CD4-positive, alpha-beta T cell treated with Interleukin-2 at 100 ng/mL for 4 hours (primary cell): ENCODE measurements at places on chromosomes 5 and 9.

- no peak for DNase-seq
Measured at GRCh38 chr9:71303351-71303750, 181.9 kb upstream of the TRPM3 start.

DNA sequence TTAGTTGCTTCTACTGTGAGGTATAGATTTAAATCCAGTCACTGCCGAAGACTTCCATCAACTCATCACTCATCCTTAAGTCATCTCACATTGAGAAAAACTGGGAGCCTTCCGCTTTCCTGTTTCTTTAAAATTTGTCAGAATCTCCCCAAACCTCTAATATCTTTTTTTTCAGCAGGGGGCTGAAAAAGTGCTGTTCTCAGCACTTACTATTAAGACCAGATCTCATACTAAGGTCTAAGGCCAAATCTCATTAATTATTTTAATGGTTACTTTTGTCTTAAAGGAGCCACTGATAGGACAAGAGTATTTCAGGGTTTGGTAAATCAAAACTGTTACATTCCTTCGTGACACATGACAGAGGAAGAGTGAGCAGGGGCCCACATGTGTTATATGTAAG, 134.6 kb upstream of the PRSS3 start:
- DNase-seq = no peak

GRCh38 chr5:163623986-163624385, 118.6 kb downstream of the MAT2B start:
- no peak for DNase-seq

DNA sequence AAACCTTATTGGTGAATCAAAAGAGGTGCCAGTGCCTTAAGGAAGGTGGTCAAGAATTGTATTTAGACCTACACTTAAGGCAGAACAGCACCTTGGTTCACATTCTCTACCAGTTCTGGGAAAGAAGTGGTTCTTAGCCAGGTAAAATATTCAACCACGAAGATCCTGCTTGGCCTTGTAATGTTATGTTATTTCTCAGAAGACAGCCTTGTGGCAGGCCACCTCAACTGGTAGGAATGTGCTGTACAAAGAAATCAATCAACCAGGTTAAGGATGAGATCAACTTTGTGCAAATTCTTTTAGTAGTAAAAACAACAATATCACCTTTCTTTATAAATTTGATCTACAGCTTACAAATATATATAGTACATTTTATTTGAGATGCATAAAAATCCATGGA, 246.8 kb downstream of the ARRDC3 start:
- DNase-seq = no peak

GRCh38 chr9:72937545-72937944, 15.3 kb downstream of the ALDH1A1 start:
- no peak for DNase-seq

GRCh38 chr9:78001946-78002731, 29.5 kb downstream of the GNAQ start:
- no peak for DNase-seq

DNA sequence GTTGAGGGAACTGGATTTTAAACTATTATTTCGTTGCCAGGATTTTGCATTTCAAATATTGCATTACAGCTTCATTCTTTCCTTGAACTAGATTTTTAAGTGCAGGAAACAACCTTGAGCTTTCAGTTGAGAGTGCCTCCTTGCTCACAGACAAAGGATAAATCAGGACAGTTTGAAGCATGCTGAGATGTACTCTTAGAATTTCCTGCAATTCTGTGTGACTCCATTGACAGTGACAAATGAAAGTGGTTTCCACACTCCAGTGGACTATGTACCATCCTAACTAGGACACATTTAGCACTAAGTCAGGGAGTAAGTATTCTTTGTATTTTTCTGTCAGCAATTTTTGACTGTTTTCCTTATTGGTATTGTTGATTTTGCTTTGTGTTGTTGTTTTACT, 100.0 kb upstream of the PLCXD3 start:
- DNase-seq = no peak

- no peak for DNase-seq
Measured at GRCh38 chr9:101148344-101148743, 119.8 kb downstream of the PLPPR1 start.

- no peak for DNase-seq
Measured at GRCh38 chr9:72203205-72203803, 54.1 kb downstream of the GDA start.

DNA sequence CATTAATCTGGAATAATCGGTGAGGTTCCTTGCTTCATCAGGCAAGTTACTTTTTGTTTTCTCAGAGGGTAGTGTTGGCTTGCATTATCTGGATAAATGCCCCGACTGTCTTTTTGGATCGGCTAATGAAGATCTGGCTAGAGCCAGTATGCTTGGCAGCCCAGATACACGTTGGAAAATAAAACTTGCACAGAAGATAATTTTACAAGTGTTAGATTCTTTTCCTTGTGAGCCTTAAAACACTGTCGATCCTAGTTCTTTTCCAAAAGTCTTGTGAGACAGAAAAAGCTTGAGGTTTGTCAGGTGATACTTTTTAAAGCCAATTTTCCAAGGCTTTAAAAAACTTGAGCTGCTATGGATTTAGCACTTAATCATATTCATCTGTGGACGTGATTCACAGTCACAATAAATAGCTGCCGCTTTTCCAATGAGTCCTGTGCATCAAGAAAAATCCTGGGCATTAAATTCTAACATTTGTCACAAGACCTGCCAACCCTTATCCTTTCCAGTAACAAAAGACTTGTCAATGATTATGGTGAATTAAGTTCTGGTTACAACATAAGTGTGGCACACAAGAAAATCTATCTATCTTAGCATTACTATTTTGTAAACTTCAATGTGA, 68.5 kb downstream of the PRLR start:
- no peak for DNase-seq

DNA sequence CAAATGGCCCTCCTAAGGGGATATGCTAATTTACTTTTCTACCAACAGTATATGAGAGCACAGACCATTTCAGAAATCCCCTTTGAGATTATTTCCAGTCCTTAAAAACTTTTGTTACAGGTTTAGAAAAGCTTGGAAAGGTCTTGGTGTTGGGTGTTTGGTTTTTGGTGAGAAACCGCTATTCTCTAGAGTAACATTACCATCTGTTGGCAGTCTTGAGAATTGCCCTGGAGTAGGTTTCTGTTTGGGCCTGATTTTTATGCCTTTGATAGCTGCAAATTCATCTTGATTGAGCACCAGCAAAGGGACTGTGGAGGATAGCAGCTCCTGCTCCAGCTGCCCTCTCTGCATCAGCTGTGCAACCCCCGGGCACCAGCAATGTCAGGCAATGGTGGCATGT, 8.0 kb downstream of the NUDT2 start:
- DNase-seq = no peak

- no peak for DNase-seq
Measured at GRCh38 chr9:4686112-4686511, 6.7 kb downstream of the CDC37L1 start.

- DNase-seq = no peak
Measured at GRCh38 chr9:127809540-127810377, 7.1 kb downstream of the FPGS start.

- no peak for DNase-seq
Measured at GRCh38 chr5:114223866-114224265, 138.0 kb upstream of the KCNN2 start.

- no peak for DNase-seq
Measured at GRCh38 chr5:93360436-93361088, 220.5 kb downstream of the NR2F1-AS1 start.

- DNase-seq = peak; percentile 66
Measured at GRCh38 chr9:99112750-99113413, 8.0 kb downstream of the TGFBR1 start.

DNA sequence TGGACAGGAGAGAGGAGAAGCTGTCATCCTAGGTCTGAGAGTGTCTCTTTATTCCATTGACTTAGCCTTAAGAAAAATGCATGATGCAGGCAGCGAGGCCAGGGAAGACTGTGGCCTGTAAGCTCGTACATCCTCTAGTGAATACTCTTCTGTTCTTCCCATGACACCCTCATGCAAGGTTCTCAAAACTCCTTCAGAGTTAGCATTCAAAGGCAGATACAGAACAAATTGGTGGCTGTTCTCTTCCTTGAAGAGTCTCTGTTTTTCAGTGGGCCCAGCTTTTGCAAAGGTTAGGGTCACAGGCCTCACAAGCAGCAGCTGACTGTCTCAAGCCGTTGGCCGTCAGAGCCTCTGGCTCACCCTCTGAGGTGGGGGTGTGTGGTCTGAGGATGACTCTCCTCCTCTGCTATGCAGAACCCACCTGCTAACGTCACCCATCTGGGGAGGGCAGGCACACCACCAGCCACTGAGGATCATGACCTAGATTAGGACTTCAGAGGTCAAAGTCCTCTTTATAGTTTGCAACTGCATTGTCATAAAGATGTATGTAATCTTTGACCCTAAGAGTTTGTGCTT, 15.1 kb downstream of the ADCY2 start:
- DNase-seq = no peak

GRCh38 chr5:81234299-81234698, 1.2 kb downstream of the CKMT2 start:
- DNase-seq = no peak

GRCh38 chr9:130682421-130683121, 11.0 kb upstream of the EXOSC2 start:
- DNase-seq = peak; percentile 61

DNA sequence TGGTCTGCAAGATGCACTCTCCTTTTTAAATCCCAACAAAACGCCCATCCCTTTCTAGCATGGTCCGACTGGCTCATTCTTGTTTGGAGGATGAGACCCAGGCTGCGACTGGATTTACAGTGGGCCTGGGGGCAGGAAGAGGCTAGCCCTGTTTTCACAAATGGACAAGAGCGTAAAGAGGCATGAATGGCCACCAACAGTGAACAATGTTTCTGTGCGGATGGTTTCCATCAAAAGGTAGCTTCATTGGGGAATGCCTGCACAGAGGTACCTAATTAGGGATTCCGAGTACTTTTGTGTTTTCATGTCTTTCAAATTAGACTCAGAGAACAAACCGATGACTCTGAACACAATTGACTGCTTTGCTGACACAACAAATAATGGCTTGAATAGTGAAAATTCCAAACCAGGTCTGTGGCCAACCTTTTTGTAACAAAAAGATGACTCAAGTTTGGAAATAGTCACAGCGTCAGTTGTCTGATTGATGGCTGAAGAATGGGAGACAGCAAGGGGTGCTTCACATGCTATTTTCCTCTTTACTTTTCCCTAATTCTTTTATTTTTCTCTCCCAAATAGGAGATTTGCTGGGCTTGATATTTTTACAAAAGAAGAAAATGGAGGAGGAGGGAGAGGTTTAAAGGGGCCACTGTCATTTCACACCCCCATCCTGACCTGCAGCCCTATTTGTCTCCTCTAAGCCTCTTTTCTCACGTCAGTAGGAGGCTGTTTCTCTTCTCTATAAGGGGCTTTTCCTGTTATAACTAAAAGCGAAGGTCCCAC, 208.1 kb upstream of the S1PR3 start:
- DNase-seq = no peak

DNA sequence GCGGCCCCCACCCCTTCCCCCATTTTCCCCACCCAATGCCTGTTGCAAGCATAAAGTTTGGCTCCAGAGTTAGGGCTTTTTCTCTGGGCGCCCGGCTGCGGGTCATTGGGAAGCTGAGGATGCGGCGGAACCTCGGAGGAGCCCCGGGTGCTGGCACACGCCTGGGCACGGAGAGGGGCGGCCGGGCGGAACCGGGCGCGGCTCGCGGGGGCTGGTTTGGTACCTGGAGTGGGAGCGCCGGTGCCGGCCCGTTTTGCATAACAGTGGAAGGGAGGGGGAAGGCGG, 1.2 kb downstream of the PPARGC1B start:
- DNase-seq = no peak

DNA sequence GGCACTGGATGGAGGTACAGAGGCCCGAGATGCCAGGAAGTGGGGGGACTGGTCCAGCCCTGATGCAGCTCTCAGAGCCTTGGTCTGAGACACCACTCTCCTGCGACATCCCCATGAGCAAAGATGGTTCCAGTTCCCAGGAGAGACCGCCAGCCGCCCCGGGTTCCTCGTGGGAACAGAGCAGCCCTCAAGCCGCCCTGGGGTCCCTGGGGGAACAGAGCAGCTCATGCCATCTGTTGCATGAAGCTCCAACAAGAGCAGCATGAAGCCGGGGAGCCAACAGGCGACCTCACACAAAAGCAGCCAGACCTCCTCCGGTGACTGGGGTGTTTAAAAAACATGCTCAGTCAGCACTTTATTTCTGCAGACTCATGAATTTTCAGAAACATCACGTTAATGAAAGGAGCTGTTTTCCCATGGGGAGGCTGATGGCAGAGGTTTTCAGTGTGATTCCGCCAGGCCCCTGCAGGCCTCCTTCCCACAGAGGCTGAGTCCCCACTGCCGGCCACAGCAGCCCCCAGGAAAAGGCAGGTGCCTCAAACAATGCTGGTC, 6.2 kb downstream of the SLC6A18 start:
- DNase-seq = no peak

GRCh38 chr5:69492923-69493395, 369 bp downstream of the OCLN start:
- DNase-seq = no peak

GRCh38 chr5:181203777-181204112, 1.3 kb downstream of the TRIM7 start:
- DNase-seq = no peak

GRCh38 chr9:38413283-38413682, 11.0 kb downstream of the IGFBPL1 start:
- DNase-seq = no peak

DNA sequence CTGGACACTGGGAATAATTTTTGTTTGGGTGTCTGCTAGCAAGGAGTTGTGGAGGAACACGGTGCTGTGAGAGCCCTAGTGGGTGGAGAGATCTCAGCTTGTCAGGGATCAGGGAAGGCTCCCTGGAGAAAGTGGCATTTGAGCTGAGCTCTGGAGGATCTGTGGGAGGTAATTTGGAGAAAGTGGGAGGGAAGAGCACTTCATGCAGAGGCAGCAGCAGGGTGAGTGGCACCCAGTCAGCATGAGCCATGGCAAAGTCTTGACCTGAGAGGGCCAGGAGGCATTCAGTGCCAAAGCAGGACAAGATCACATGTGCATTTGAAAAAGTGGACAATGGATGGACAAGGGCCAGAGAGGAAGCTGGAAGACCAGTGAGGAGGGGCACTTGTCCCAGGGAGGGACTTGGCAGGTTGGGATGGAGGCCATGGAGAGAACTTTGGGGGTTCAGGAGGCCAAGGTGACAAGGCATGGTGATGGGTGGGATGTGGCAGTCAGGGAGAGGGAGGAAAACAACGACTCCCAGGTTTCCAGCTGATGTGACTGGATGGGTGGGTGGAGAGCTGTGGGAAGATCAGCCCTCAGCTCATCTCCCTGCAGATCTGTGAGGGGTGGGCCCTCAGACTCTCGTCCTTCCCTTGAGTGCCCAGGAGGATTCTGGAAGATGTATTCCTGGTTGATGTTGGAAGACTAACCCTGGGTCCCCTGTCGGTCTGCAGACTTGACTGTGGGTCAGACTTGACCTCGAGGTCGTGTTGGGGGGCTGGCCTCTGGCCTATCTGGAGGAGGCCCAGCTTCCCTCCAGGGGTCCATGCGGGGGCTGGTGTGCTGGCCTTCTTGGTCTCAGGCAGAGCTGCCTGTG, 68.9 kb upstream of the PITX1 start:
- DNase-seq = no peak

DNA sequence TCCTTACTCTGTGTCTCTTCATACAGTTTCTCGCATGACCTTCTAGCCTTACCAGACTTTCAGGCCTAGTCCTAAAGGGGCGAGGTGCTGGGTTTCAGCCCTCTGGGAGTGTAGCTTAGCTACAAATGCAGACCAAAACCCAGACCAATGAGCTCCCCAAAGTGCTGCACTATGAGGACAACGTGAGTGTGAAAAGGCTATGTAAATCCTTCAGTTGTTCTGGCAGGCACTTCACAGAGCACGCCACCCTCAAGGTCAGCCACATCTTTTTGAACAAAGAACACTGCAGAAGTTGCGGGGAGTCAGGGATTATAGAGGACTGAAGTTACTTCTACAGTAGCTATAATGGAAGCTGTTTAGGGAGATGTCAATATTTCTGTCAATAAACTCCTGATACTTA, 301.7 kb downstream of the MARCHF11 start:
- no peak for DNase-seq
